MCF 10A (cell line): ENCODE measurements at places on chromosomes 13 and 19.

DNA sequence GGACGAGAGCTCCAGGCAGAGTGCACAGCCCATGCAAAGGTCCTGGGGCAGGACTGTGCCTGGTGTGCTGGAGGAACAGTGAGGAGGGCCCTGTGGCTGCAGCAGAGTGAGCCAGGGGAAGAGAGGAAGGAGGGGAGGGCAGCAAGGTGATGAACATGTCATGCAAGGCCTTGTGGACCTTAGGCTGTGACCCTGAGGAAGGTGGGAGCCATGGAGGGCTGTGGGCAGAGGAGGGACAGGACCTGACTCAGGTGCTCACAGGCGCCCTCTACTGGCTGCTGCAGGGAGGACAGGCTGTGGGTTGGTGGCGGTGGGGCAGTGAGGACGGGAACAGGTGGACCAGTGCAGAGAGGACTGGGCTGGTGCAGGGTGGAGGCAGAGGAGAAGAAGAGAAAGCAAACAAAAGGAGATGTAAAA, 170.3 kb downstream of the PTPRS start:
- no peak for DNase-seq

- peak; percentile 74 for DNase-seq
Observed at GRCh38 chr13:49836516-49836915, 44.0 kb upstream of the KPNA3 start.

GRCh38 chr19:36891768-36892357, 24.2 kb downstream of the ZNF829 start:
- DNase-seq, result no peak

GRCh38 chr13:112260108-112261055, 115.8 kb upstream of the SPACA7 start:
- DNase-seq, result no peak

- no peak for DNase-seq
Observed at GRCh38 chr19:43362179-43362578, 8.7 kb downstream of the CD177 start.

DNA sequence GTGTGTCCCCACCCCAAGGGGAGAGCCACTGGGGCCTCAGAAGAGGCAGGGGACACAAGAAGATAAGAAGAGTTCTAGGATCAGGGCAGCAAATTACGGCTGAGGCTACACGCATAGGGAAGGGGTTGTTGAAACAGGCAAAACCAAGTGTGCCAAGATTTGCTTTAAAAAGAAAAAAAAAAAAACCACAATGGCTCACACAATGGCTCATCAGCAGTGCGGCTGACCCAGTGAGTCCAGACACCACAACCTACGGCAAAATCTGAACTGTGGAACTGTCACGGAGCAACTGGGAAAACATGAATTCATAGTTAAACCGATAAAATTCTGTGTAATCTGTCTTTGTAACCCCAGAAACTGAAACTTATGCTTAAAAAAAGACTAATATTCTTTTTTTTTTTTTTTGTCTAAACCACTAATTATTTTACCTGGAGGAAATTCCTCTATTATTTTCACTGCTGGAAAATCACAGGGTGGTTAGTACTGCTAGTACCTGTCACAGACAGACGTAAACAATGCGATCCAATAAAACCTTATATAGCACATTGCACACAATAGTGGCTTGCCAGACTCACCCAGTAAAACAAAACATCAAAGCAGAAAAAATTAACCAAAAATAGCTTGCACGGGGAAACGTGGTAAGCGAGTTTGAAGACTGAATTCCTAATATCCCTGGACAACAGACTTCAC, 325.4 kb upstream of the TSHZ3 start:
- DNase-seq, result no peak

GRCh38 chr13:106772006-106772601, 204.2 kb upstream of the ARGLU1 start:
- no peak for DNase-seq

DNA sequence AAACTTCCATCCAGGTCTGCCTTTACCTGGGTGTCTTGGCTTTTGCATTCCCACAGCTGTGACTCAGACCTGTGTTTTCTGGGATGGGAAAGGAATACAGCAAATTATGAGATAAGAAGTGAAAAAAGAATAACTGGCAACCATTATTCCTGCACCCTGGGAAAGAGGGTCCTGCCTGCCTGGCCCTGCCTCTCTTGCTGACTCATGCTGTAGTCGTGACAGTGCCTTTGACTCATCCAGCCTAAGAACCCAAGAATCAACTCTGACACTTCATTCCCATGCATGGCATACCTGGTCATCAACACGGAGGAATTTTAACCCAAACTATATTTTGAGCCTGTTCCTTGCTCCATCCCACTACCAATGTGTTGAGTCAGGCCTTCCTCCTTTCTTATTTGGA, 185.4 kb upstream of the SERP2 start:
- peak; percentile 83 for DNase-seq

DNA sequence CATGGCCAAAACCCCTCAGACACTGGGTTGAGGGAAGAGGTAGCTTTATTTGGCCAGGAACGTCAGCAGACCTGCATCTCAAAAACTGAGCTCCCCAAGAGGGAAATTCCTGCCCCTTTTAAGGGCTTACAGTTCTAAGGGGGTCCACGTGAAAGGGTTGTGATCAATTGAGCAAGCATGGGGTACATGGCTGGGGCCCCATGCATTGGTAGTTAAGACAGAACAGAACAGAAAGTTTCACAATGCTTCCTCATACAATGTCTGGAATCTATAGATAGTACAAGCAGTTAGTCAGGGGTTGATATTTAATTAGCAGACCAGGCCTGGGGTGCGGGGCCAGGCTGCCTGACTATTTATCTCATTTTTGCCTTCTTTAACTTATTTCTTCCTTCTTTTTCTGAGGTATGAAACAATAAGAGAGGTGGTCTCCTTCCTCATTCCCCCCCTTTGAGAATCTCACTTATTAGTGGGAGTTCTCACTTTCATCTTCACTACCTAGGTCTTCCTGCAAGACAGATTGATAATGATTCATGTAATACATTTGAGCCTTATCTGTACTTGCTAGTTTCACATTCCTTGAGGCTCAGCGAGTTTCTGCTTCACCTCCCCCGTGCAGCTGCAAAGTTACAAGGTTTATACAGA, 84.8 kb downstream of the SLC25A15 start:
- DNase-seq, result peak; percentile 25

- DNase-seq, result no peak
Observed at GRCh38 chr19:19884583-19884982, 16.2 kb upstream of the ZNF93 start.

DNA sequence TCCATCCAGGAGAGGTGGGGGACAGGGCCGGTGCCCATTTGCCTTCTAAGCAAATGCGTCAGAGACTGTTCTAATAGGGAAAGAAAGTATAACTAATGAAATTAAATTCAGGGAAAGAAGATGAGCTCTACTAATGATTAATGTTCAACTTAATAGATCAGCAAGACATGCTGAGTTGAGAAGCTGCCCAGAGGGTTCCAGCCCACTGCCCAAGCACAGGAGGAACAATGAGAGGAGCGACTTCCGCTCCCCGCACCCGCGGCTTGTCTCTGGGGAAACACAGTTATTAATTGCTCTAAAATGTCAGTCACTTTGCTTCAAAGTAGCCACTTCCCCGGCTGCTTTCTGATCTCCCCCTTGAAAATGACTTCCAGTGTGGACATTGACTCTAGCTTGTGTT, 331.3 kb downstream of the UQCRFS1 start:
- no peak for DNase-seq

DNA sequence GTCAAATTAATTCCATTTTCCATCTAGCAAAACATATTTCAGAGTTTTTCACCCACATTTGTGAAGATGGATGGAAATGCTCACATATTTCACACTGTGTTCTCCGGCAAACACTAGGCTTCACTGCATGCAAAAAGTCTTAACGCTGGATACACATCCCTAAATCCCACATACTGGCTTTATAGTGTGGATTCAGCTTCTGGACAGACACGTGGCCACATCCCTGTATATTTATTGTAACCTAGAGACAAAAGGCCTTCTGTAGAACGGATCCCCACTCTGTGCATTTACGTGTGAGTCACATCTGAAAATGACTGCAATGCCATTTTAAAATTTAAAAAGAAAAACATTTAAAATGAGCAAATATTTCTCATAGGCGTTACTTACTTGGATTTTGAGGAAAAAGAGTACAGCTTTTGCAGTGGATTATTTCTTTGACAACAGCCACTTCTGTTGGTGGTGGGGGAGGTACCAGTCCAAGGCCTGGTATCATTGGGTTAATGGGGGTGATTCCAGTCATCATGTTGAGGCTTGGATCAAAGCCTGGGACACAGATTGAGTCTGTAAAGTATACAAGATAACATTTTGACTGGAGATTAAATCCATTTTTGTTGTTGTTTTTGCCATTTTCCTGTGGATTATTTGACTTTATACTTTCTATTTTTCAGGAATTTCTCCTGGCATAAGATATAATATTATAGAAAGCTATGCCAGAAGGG, 337.7 kb downstream of the DNAJC15 start:
- no peak for DNase-seq

DNA sequence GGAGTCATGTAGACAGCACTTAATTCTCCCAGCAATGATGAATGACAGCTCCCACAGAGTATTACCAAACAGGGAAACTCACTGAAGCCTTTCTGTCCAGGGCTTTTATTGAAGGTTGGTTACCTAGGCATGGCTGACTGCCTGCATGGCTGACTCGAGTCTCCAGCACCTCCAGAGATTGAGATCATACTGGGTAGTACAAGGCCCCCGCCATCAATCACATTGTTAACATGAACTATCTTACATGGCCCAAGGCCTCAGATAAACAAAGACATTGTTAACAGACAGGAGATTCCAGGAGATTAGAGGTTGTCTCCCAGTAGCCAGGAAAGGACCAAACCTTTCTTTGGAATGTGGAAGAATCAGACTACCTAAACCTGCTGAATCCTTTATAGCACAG, 128.3 kb upstream of the LSM14A start:
- DNase-seq, result no peak
